ENCODE measurements at places on chromosomes 11 and 22. TPM values are rescaled to one million over a fixed set of nuclear protein-coding genes. Genes with fewer than 3 reads are reported as not detected.

The SYCE3 gene
- total RNA-seq = 0.79 TPM

The CSF2RB gene
- total RNA-seq = not detected

The UCP3 gene
- 0.26 TPM for total RNA-seq

The KCNJ4 gene
- total RNA-seq = not detected

The CTSW gene
- not detected for total RNA-seq

The PITPNB gene
- total RNA-seq = 16.8 TPM

The OR5AP2 gene
- total RNA-seq = not detected

The POU2AF1 gene
- total RNA-seq = not detected

The ACP2 gene
- total RNA-seq = 8.4 TPM

The SYT8 gene
- 0.53 TPM for total RNA-seq

The NDUFV1 gene
- total RNA-seq = 242 TPM

The SCGB1D2 gene
- not detected for total RNA-seq

The MMP8 gene
- total RNA-seq = not detected

The LTBP3 gene
- total RNA-seq = 22.5 TPM

The SCGB1A1 gene
- total RNA-seq = not detected

The SOX10 gene
- not detected for total RNA-seq

The DMC1 gene
- 1.1 TPM for total RNA-seq

The P2RX6 gene
- total RNA-seq = 0.13 TPM

The TTC36 gene
- not detected for total RNA-seq

The USH1C gene
- not detected for total RNA-seq

The GNAZ gene
- total RNA-seq = under 0.01 TPM

The SERPING1 gene
- total RNA-seq = 1.3 TPM

The GPHA2 gene
- not detected for total RNA-seq

The GLYATL1 gene
- not detected for total RNA-seq

The SHISA8 gene
- not detected for total RNA-seq

The ENTHD1 gene
- not detected for total RNA-seq

The MFNG gene
- 0.26 TPM for total RNA-seq

The PARVG gene
- not detected for total RNA-seq

The CYTH4 gene
- total RNA-seq = not detected

The SLC22A24 gene
- not detected for total RNA-seq

The WBP2NL gene
- total RNA-seq = 0.77 TPM

The TUBA8 gene
- total RNA-seq = 0.26 TPM

The TEX12 gene
- total RNA-seq = not detected

The DERL3 gene
- 0.26 TPM for total RNA-seq

The MYOD1 gene
- not detected for total RNA-seq

The SLC22A9 gene
- not detected for total RNA-seq

The WNT11 gene
- total RNA-seq = not detected

The MDK gene
- 10.2 TPM for total RNA-seq

The SLC39A13 gene
- 12.3 TPM for total RNA-seq

The OR4A16 gene
- not detected for total RNA-seq

The TEX54 gene
- not detected for total RNA-seq

The OR5B21 gene
- not detected for total RNA-seq
